BJ (cell line): ENCODE measurements at places on chromosomes 6 and 20.

- DNase-seq: no peak
These were observed 2.9 kb downstream of the RANBP9 start for GRCh38 chr6:13708736-13709135.

DNA sequence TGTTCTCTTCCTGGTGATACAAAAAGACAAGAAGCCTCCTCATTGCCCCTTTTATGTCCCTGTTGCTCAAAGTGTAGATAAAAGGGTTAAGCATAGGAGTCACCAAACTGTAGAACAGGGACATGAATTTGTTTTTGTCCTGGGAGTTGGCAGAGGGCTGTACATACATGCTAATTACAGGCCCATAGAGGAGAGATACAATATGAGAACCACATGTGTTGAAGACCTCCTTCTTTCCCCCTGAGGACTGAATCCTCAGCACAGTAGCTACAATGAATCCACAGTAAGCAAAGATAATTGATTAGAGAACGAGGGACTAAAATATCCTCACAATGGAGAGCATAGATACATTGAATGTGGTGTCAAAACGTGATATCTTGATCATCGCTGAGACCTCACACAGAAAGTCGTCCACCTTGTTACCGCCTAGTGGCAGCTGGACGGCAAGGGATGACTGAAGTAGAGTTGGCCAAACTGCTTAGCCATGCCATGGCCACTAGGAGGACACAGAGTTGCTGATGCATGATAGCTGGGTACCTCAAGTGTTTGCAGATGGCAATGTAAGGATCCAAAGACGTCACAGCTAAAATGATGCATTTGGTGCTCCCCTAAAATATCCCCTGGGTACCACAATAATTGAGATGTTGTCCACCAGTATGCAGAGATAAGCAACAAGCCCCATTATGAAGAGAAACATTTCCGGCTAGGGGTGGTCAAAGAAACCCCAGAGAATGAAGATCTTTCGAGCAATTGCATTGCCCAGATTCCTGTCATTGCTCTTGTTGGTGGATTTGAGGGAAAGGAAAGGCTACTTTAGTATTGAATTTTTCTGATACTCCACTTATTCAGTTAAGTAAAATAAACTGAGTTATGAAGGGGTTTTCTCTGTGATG is 15.0 kb downstream of the OR2B3 start:
- no peak for DNase-seq

GRCh38 chr6:166443166-166443565 is 60.4 kb upstream of the MPC1 start:
- DNase-seq: no peak

DNA sequence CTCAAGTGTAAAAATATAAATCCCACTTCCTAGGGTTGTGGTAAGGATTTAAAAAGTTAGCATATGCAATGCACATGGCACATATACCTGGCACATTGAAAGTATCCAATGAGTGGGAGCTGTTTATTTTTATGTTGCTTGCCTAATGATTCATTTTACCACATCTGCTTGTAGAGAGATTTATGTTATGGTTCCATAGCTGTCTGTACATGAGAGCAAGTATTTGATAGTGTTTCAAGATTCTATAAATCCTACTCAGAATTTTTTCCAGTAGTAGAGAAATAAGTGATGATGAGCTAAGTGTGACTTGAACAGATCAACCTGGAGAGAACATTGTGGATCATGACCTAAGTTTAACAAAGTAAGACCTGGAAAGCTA is 125.3 kb upstream of the SPTLC3 start:
- DNase-seq: no peak

GRCh38 chr20:59307270-59307669 is 6.9 kb downstream of the EDN3 start:
- DNase-seq: no peak

DNA sequence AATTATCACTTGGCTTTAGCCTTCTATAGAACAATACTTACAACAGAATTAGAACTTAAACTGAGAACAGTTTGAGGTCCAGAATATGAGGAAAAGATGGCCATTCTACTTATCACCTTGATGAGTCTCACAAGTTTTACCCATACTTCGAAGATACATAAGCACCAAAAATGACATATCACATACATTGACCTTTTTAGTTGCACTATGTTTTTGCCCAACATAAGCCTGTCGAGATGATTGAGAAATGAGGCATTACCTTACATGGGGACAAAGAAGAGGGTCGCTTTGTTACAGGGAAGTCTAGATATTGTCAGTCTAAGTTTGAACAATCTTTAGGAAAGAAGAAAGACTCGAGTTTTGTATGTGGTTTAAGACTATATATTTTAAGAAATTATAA is 48.4 kb upstream of the MEI4 start:
- no peak for DNase-seq

- DNase-seq: no peak
These were observed 49.2 kb downstream of the FRK start for GRCh38 chr6:116011520-116011919.
